ENCODE measurements at places on chromosomes 4 and X.

DNA sequence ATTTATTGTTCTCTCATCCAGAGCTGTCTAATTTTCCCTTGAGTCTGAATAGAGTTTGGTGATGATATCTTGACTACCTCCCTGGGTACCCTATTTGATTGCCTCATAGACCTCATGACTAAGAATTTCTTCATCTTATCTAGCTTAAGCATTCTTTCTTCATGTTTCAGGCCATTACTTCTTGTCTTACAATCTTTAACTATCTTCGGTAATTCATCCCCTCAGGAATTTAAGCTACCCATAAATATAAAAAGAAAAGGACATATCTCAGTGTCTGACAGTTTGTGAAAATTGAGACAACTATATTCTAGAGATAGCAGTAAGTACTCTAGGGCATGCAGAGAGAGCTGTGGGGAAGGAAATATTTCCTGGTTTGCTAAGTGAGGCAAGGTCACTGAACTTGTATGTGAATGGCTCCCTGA, 466.1 kb upstream of the GRID2 start:
- no peak for DNase-seq

DNA sequence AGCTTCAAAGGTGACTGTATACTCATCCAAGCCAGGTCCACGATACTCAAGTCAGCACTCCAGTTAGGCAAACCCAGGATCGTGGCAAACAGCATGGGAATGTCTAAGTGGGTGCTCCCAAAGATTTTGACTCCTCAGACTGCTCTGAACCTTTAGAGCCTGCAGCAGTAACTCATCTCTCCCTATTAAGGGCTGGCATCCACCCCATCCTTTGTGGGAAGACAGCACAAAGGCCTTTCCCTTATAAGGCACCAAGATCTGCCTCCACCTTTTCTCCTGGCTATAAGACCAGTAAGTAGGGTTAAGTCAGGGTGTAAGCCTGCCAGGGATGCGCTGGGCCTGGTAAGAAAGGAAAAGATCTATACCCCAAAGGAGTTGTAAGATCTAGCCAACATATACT, 23.6 kb upstream of the SLC25A43 start:
- DNase-seq = no peak

DNA sequence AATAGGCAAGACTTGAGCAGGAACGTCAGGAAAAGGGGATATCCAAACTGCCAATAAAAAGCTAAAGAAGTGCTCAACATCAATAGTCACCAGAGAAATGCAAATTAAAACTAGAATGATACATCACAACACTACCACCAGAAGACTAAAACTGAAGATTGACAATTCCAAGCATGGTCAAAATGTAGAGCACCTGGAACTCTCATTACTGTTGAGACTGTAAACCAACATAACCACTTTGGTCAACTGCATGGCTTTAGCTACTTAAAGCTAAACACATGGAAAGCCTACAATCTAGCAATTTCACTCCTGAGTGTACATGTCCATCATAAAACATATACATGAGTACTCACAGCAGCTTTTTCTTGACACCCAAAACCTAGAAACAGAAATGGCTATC, 107.4 kb downstream of the ADGRA3 start:
- DNase-seq = no peak

GRCh38 chr4:165474784-165475705, 96.2 kb downstream of the CPE start:
- DNase-seq = no peak

- no peak for DNase-seq
Measured at GRCh38 chrX:96841325-96841724, 42.4 kb upstream of the RPA4 start.

DNA sequence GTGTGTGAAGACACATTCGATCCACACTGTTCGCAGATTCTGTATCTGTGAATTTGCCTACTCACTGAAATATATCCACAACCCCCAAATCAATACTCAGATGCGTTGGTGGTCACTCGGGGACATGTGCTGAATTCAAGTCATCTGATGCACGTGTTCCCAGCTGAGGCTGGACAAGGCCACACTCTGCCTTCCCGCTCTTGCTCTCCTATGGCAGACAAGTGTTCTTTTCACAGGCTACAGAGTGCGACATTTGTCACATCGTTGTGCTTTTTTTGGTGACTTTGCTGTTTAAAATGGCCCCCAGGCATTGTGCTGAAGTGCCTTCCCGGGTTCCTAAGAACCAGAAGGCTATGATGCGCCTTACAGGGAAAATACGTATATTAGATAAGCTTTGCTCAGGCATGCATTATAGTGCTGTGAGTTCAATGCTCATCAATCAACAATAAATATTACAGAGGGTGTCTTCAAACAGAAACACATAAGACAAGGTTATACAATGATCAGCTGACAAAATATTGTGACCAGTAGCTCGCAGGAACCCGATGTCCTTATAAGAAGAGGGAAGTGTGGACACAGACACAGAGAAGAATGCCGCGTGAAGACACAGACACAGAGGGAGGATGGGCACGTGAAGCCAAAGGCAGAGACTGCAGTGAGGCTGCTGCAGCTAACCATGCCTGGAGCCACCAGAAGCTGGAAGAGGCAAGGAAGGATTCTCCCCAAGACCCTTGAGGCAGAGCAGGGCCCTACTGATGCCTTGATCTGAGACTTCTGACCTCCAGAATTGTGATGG, 42.0 kb downstream of the IRF2 start:
- DNase-seq = no peak

DNA sequence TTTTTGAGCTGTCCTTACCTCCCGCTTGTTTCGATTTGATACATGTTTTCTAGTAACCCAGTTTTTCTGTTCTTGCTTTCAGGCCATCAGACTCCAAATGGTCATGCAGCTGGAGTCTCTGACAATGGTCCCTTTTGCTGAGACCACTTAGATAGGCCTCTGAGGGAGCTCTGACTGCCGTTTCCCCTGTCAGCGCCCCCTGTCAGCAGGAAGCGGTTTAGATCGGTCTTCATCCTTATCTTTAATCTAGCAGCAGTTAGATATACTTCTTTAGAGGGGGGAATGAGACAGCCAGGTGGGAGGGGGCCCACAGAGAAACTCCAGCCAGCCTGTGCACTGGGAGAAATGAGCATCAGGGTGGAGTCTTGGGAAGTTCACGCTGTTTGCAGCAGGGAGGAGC, 457.9 kb downstream of the GPAT3 start:
- no peak for DNase-seq

GRCh38 chrX:69018416-69019072, 146.7 kb downstream of the PJA1 start:
- DNase-seq = no peak

- DNase-seq = no peak
Measured at GRCh38 chr4:6914448-6914847, 4.8 kb downstream of the TBC1D14 start.

GRCh38 chrX:136115126-136115903, 32.0 kb upstream of the FHL1 start:
- no peak for DNase-seq

DNA sequence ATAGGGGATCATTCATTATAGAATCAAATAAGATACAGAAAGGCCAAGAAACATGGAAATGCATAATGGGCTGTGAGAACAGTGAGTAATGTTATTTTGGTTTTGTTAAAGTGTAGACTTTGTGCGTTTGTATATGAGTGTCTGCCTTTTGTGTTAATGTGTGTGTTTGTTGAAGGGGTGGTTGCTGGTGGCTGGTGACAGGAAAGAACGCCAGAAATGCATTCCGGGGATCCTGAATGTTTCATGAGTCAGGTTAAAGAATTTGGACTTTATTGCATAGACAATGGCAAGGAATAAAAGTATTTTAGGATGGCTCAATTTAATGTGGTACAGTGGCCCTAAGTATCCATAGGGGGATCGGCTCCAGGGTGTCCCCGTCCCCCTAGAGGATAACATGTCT, 1228.9 kb downstream of the PCDH7 start:
- no peak for DNase-seq

GRCh38 chrX:10121787-10122186, 35.0 kb upstream of the CLCN4 start:
- no peak for DNase-seq

- DNase-seq = no peak
Measured at GRCh38 chr4:122479935-122480416, 23.5 kb upstream of the IL2 start.

GRCh38 chrX:54776987-54777672, 20.9 kb downstream of the ITIH6 start:
- no peak for DNase-seq

GRCh38 chr4:173288296-173288695, 45.9 kb downstream of the HMGB2 start:
- peak; percentile 24 for DNase-seq

DNA sequence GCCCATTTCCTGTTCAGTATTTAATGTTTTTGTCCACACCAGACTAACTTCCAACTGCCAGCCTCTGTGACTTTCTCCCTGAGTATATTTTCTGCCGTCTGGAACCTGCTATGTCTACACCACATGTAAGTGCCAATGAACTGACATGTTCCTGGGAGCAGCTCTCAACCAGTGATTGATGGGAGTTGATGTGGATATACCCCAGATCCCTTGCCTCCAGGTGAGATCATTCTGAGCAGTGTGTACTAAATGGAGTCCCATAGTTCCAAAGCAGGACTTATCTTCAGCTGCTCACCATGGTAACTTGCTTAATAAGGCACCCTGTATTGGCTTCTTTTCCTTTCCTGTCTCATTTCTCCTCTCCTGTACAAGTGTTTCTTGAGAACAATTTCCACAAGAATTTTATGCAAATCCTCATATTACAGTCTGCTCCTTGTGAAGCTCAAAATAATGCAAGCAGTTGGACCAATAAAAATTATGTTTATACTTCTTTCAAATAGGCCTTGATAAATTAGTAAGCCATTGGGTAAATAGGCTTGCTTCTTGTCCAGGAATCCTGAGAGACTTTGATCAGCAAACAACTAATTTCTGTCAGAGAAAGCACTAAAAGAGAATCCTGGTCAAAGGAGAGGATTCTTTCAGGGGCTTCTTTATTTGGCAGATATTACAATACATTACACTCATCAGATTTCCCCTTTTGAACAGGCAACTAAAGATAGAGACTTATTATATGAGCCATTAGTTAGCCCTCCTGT, 911.7 kb upstream of the NDST4 start:
- no peak for DNase-seq

- no peak for DNase-seq
Measured at GRCh38 chr4:112859456-112860184, 189.8 kb upstream of the ANK2 start.

DNA sequence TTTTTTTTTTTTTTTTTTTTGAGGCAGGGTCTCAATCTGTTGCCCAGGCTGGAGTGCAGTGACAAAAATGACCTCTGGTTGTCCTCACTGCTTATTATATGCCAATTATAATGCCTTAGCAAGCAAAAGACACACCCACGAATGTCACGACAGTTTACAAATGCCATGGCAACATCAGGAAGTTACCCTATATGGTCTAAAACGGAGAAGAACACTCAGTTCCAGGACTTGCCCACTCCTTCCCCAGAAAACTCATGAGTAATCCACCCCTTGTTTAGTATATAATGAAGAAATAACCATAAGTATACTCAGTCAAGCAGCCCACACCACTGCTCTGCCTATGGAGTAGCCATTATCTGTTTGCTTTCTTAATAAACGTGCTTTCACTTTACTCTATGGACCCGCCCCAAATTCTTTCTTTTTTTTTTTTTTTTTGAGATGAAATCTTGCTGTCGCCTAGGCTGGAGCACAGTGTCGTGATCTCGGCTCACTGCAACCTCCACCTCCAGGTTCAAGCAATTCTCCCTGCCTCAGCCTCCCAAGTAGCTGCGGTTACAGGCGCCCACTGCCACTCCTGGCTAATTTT, 106.2 kb downstream of the SMIM20 start:
- DNase-seq = no peak

GRCh38 chr4:166518776-166519175, 645.7 kb downstream of the TLL1 start:
- DNase-seq = no peak

GRCh38 chrX:154369449-154370299, 4.8 kb downstream of the FLNA start:
- DNase-seq = peak; percentile 48

DNA sequence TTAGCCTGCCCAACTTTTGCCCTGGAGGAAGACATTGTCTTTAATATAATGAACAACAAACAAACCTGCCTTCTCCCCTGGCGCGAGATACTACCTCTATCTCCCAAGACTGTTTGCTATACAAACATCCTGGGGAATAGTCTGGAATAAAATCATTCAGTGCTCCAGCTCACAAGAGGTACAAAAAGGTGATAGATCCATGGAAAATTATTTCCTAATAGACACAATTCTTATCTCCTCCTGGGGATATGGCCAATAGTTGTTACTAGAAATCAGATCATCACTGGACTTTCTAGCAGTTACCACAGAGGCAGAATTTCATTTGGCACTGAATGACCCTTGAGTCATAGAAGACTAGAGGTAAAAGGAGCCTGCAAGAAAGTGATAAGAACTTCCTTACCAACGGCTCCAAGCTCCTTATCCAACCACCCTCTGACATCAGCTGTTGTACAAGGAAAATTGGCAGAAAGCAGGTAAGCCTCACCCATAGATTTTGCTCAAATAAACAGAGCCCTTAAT, 38.1 kb downstream of the MID1 start:
- no peak for DNase-seq

- no peak for DNase-seq
Measured at GRCh38 chrX:115583496-115584004, 22.6 kb downstream of the PLS3 start.
